ENCODE measurements at places on chromosomes 5 and 9.

GRCh38 chr5:174553556-174553955 is 170.8 kb upstream of the MSX2 start:
- no peak for DNase-seq

DNA sequence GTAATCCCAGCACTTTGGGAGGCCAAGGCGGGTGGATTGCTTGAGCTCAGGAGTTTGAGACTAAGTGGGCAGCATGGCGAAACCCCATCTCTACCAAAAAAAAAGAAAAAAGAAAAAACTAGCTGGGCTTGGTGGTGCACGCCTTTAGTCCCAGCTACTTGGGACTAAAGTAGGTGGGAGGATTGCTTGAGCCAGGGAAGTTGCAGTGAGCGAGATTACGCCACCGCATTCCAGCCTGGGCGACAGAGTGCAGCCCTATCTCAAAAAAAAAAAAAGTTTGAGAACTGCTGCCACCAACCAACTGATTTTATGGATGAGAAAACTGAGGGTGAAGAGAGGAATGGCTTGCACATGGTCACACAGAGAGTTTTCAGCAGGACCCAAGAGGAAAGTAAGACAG is 175.1 kb downstream of the DOCK8 start:
- DNase-seq = no peak

- no peak for DNase-seq
Measured at GRCh38 chr5:177510567-177511053, 984 bp upstream of the DOK3 start.

DNA sequence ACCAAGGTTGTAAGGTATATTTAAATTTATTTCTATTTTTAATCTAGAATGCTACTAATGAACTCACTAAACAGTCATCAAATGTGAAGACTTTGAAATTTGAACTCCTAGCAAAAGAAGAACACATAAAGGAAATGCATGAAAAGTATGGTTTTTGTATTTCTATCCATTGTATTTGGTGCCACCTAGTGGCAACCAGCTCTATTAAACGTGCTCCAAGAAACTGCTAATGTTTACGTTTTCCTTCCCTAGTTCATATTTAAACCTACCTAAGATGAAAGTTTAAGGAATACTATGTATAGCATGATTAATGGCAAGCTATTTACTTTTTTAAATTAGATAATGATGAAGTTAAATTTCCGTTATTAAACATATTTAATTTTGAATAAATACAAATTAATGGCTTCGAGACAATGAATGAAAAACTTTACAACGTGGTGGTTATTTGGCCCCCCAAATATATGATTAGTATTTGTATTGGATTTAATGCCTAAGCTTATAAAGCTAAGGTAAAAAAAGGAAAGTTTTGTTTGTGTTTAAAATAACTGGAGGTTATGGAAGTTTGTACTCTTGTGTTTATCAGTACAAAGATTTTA is 115.9 kb upstream of the SH3GL2 start:
- no peak for DNase-seq

DNA sequence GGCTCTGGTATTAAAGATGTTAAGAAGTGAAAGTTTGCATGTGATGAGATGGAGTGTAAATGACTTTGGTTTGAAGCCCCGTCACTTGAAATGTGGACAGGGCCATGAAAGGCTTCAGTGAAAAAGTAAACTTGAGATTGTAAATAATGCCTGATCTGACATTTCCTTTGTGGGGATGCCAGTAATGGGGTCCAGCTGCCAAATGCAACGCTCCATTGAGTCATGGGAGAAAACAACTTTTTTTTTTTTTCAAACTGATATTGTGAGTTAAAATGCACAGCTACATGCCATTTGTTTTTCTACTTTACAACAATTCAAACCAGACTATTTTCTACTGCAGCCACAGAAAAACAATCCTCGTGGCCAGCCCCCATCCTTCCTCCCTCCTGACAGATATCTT is 327.0 kb upstream of the TNC start:
- no peak for DNase-seq

- no peak for DNase-seq
Measured at GRCh38 chr5:124128867-124129266, 616.9 kb downstream of the CSNK1G3 start.

- DNase-seq = no peak
Measured at GRCh38 chr5:140037012-140037411, 6.1 kb downstream of the NRG2 start.

DNA sequence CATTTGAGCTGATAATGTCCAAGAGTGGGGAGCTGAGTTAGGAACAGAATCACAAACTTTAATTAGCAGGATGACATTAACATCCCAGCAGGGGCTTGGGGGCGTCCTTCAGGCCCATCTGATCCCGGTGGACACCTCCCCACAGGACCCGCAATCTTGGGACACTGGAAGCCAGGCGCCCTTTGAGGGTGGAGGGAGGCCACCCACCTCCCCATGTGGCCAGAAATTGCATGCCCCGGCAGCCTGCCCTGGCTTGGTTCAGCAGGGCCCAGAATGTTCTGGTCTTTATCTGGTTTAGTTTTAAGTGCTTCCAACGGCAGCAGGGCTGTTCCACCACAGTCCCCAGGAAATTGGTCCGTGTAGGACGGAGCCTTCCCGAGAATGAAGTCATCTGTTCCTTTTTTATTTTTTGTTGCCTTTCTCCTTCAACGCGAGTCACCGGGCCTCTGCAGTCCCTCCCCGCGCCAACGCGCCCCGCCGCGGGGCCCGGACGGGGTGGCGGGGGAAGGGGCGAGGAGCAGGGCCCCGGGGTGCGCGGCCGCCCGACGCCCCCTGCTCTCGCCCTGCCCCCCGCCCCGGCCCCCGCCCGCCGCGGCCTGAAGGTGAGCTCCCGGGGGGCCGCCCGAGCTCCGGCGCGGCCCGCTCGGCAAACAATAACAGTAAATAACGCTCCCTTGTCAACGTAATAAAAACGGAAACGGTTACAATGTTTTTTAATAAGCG is 207.9 kb downstream of the C9orf50 start:
- DNase-seq = peak; percentile 40

DNA sequence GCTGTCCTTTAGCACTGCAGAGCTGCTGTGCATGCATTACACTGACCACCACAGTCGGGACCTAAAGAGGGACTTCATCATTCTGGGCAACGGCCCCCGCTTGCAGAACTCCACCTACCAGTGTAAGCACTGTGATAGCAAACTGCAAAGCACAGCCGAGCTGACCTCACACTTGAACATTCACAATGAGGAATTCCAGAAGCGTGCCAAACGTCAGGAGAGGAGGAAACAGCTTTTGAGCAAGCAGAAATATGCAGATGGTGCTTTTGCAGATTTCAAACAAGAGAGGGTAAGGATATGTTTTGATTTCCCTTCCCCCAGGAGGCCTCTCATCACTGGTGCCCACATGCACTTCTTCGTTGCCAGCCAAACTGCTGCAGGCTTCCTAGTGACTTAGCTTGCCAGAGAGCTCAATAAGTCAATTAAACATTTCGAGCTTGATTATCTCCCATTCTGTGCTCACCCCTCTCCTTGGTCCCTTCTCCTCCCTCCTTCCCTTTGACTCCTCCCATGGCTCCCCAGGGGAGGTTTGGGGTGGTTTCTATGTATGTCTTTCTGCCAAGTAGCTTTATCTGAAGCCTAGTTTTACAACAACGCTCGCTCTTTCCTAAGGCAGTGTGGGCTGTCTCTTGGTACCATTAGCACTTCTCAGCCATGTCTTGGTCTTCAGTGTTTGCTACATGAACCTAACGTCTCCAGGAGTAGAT is 66.7 kb downstream of the ZNF462 start:
- no peak for DNase-seq

DNA sequence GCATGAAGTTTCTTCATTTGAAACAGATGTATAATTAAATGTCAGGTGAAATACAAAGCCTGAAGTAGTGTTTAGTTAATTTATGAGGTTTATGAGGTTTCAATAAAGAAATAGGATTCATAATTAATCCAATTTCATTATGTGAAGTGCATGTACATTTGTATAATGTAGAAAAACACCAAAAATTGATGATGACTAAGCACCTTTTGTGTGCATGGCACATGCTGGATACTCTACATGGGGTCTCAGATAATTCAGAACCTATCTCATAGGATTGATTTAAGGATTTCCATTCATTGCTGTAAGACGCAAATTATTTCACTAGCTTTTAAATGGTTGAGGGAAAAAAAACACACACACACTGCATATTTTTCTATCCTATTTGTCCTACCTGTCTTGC is 143.9 kb downstream of the ESM1 start:
- no peak for DNase-seq

GRCh38 chr5:68116868-68117411 is 98.6 kb upstream of the PIK3R1 start:
- DNase-seq = no peak

GRCh38 chr9:109427886-109428285 is 70.2 kb downstream of the PTPN3 start:
- no peak for DNase-seq

DNA sequence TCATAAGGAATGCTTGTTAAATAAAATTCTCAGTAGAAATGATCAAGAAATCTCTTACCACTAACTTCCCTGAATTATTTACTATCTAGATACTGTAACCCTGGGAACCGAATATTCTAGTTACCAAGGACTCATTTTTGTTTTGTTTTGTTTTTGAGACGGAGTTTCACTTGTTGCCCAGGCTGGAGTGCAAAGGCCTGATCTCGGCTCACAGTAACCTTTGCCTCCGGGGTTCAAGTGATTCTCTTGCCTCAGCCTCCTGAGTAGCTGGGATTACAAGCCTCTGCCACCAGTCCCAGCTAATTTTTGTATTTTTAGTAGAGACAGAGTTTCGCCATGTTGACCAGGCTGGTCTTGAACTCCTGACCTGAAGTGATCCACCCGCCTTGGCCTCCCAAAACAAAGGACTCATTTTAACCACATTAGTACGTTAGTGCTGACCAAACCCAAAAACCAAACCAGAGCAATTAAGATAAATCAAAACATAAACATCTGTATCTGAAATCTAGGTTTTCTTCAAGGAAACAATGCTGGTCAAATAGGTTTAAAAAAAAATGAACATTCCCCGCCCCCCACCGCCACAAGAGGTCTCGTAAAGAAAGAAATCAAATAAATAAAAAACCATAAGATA is 3.7 kb downstream of the TXN start:
- DNase-seq = no peak

- no peak for DNase-seq
Measured at GRCh38 chr5:1910861-1911772, 28.4 kb upstream of the IRX4 start.

- DNase-seq = no peak
Measured at GRCh38 chr5:146009020-146009419, 72.6 kb downstream of the SH3RF2 start.

DNA sequence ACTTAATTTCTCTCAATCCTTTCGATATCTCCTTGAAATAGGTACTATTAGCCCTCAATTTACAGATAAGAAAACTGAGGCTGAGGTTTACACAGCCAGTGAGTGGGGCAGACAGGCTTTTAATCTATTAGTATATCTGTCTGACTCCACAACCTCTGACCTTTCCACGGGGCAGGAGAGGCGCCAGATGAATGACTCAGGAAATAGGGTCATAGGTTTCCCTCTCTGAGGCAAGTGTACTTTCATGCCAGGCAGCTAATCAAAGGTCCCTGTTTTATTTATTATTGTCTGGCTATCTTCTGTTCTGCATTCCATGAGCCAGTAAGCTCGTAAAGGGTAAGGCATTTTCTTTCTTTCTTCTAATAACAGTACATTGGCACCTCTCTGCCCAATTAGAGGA is 79.6 kb upstream of the KLF4 start:
- no peak for DNase-seq

- DNase-seq = no peak
Measured at GRCh38 chr9:87461256-87461655, 36.4 kb upstream of the DAPK1 start.

All from stimulated activated CD4-positive, alpha-beta T cell treated with anti-CD3 and anti-CD28 coated beads, Interleukin-12 subunit alpha, Interleukin-12 subunit beta, amount 100 ng/mL, for 4 hours (primary cell).